ENCODE measurements at places on chromosomes 1 and 21.

DNA sequence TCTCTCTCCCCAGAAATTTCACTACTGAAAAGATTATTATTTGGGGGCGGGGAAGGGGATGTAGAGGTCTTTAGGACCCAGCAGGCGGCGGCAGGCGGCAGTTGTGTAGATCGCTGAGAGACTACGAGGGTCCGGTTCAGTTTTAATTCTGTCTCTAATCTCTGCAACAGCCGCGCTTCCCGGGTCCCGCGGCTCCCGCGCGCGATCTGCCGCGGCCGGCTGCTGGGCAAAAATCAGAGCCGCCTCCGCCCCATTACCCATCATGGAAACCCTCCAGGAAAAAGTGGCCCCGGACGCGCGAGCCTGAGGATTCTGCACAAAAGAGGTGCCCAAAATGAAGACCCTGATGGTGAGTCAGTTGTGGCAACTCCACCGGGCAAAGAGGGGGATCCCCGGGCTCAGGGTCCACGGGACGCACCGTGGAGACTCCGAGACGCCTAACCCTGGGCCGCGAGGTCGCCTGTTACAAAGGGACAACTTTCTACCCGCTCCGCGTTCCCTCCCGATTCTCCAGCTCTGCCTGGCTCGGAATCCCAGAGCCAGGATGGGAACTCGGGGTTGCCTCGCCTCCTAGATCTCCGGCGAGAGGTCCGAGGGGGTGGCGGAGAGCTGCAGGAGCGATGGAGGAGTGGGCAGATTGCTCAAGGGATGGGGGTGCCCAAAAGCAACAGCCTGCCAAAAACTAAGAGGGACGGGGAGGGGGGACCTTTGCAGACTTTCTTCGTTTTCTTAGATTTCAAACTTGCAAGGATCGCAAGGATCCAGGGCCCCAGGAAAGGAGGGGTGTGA, at the start of gene ST6GALNAC5:
TSS of gene ST6GALNAC5 (plus strand) at position 139 of the 789 bp plus-strand sequence.
- no peak for DNase-seq

GRCh38 chr1:203238535-203238934, 9.1 kb upstream of the CHIT1 start:
- peak; percentile 39 for DNase-seq

DNA sequence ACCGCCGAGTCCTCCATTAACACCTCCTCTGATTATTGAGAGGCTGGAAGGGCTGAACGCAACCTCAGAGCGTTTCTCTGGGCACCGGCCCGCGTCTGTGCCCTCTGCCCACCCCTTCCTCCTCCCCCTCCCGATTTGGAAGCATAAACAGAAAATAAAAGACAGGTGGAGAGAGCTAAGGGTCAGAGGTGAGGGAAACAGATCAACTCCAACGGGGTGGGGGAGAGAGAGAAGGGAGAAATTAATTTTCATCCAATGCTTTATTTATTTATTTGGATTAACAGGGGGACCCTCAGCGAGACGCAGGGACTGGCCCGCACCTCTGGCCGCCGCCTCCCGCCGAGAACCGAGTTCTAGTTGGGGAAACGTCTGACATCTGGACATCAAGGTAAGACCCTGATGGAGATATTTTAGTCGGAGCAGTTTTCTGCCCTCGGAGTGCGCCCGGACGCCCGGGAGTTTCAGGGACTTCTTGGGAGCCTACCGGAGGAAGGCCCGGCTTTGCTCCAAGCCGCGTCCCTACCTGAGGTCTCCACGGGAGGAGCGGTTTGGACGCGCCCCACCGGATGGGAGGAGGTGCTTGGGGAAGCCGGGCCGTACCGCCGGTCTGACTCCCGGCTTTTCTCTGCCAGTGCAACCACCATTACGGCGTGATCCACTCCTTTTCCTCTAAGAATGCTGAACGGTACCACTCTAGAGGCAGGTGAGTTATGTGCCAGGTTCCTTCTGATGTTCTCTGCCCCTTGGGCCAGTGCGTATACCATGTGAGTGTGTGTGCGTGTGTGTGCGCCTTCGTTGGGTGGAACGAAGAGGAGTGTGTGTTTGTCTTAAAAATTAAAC, 5.1 kb upstream of the LHX9 start:
- DNase-seq, result no peak

DNA sequence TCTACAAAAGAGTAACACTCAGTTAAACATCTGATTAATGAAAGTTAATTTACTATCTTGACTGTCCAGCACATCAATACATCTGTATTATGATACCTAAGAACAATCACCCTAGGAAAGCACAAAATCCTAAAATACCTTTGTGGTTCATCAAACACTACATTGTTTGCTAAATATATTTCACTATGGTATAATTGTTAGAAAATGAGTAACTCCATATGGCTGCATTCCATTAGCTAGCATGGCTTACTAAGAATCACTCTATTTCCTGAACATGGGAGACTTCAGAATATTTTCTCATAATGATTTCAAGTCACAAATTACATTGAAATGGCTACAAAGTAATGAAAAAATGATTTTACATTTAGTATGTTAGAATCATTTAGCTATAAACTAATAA, 12.5 kb downstream of the TRMT1L start:
- no peak for DNase-seq

GRCh38 chr1:167223144-167224103, 2.7 kb downstream of the POU2F1 start:
- peak; percentile 29 for DNase-seq

DNA sequence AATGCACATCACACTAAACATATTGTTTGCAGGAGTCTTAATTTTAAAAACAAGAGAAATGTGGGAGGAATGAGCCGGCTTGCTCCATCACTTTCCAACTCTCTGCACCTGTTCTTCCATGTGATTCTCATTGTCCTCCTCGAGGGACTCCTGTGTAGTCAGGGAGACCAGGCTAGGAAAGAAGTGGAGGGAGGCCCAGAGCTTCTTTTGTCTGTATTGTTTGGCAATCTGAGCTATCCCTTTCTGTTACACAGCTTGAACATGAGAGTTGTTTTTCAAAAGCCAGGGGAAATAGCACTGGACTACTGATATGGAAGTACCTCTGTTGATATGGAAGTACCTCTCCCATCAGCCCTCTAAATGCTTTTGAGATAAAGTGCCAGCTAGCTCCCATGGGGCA, 18.8 kb upstream of the LRRC8D start:
- DNase-seq, result no peak

- no peak for DNase-seq
Observed at GRCh38 chr1:77202751-77203150, 16.5 kb downstream of the PIGK start.

DNA sequence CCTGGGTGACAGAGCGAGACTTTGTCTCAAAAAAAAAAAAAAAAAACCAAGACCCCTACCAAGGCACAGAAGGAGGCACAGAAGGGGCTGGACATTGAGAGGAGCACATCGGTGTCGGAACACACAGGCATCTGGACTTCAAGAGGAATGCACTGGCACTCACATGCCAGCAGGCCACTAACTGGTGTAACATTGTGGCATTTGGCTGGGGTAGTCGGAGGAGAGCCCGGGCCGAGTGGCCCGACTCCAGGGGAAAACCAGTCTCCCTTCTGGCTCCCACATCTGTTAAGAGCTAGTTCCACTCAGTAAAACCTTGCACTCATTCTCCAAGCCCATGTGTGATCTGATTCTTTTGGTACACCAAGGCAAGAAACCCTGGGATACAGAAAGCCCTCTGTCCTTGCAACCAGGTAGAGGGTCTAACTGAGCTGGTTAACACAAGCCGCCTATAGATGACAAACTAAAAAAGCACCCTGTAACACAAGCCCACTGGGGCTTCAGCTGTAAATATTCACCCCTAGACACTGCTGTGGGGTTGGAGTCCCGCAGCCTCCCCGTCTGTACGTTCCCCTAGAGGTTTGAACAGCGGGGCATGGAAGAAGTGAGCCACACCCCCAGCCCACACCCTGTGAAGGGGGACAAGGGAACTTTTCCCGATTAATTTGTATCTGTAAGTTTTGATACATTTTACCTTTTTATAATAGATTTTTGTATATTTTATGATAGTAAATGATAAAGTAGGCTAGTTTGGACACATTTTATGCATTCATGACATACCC, 17.2 kb upstream of the AKIRIN1 start:
- no peak for DNase-seq

- no peak for DNase-seq
Observed at GRCh38 chr21:43333298-43334062, 93.5 kb downstream of the SIK1 start.

DNA sequence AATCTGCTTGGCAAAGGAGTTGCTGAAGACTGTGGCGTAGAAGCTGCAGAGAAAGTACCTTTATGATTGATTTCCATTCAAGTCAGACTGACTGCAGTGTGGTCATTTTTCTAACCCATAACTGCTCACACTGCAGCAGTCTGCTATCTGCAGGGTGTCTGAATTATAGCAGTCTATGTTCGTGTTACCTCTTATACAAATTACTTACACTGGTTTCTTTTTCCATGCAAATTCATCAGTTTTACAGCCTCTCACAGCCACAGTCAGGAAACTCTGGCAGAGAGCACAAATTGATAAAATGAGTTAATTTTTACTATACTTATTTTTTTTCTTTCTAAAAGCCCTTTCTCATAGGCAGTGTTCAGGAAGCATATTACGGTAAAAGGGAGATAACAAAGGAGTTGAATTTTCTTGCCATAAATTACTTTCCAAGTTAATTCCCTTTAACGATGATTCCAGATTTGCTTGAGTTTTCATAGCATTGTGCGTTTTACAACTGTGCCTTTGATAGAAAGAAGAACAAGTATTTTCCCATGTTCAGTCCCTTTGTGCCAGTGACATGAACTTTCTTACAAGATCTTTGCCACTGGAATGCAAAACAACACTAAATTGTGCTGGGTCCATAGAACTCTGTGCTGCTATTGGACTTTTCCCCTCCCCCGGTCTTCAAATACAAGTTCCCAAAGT, 261.5 kb downstream of the NFIA start:
- no peak for DNase-seq

GRCh38 chr21:16310176-16310575, 580.4 kb downstream of the USP25 start:
- peak; percentile 62 for DNase-seq

- peak; percentile 24 for DNase-seq
Observed at GRCh38 chr1:174021591-174022079, 522 bp downstream of the RC3H1 start.

GRCh38 chr1:232765542-232765941, 39.7 kb upstream of the MAP10 start:
- no peak for DNase-seq

GRCh38 chr1:169363046-169363730, 4.4 kb downstream of the NME7 start:
- no peak for DNase-seq
